NCI-H2081 treated with DMSO at 0.1 percent for 48 hours (cell line): ENCODE measurements at places on chromosomes 13 and 19.

DNA sequence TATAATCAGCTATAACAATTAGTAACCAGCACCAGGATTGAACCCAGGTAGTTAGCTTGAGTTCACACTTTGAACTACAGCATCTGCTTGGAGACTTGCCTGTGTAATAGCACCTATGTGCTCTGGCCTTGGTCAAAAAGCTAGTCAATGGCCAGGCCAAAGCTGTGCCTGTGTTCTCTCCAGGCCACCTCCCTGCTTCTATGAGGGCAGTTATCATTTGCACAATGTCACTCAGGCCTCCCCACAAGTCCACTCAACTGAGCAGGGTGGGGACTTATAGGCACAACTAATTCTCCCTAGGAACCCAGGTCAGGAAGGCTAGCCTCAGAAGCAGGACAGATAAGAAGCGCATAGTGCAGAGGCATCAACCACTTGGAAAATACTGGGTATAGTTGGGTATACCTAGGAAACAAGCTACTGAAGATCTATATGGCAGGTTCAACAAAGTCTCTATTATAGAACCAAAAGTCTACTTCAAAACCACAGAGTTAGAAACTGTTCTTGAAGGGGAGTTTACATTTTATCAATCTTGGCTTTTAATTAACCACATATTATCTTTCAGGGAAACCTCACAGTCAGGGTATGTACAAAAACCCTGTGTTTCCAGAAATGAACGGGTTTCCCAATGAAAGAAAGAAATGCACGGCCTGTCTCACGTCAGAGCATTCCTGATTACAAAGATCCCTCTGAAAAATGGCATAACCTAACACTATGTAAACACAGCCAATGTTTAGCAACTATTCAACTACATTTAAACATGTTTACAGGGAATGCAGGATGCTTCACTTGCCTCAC is 140.9 kb downstream of the ABCC4 start:
- no peak for DNase-seq

DNA sequence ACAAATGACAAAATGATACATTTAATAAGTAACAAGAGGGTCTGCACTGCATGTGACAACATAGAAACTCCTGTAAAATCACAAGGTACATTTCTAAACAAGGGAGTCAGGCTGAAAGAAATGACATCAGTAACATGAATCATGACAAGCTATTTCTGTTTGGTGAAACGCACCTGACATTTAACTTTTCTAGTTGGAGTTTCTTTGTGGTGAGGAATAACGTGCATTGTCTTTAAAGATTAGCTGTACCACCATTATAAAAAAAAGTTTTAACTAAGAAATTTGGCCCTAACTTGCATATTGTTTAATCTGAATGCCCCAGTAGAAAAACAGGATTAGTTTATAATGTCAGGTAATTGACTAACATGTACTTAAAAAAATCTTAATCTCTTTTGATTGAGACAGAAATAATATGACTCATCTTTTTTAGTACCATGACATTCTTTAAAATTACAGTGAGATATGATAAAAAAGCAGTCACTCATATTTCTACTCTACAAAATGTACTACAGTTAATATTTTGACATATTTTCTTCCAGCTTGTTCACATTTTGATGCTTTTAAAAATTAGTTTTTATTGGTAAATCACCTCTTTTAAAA is 418.2 kb downstream of the KLF12 start:
- no peak for DNase-seq

DNA sequence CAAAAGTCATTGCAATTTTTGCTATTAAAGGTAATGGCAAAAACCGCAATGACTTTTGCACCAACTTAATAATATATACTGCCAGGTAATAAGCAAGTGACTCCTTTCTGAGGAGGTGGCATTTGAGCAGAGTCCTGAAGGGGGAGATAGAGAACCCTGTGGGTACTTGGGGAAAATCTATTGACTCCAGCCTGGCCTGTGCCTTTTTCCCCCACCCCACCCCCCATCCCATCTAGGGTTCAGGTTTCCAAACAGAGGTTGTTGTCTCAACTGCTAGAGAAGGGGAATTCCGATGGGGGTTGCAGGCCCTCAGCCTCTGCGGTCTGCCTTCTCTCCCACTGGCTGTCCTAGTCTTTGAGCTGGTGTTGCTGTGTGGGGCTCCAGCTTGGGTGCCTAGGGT is 11.5 kb downstream of the S1PR2 start:
- no peak for DNase-seq

DNA sequence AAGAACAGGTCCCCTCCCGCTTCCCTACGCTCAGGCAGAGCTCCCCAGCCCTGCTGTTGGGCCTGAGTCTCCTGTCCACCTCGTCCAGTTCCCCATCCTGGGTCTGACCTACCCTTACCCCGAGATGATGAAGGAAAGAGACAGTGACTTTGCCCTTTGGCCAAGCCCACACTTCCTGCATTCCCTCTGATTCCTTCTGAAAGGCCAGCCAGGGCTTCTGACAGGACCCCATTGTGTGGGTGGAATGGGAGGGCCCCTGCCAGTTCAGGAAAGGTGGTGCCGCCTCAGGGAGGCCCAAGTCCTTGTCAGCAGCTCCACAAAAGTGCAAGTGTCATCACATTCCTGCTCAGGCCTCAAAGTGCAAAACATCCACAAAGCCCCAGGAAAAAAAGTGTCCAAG is 177.8 kb downstream of the PAN3 start:
- DNase-seq = no peak

DNA sequence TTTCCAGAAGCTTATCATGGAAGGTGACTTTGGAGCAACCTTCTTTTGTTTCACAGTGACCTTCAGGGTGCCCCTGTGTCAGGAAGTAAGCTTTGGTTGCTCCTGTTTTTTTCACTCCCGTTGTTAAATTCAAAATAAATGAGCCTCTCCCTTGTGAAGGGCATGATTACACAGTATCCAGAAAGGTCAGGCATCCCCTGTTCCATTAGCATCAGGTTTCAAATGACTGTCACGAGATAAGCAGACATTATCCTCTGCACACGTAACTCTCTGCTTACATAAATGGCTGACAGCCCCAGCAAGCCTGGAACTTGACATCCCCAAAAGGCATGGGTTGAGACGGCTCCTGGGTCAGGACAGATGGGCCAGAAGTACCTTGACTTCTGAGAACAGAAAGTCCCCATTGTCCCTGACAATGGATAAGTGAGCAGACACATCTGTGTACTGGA is 52.0 kb downstream of the RAB20 start:
- DNase-seq = no peak

DNA sequence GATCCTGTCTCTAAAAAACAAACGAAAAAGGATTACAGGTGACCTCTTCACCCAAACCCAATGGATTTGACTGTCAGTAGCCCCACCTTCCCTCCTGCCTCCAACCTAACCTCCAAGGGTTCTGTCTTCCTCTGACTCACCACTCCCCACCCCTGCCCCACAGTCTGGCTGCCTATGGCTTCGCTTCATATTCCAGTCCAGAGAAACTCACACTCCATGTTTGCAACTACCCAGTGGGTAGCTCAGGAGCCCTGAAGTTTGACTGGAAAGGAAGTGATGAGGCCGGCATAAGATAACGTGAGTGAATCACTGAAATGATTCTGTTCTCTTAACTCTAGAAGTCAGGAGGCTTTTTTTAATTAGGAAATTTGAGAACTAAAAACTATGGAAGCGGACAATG is 303.9 kb downstream of the FOXO1 start:
- DNase-seq = no peak

DNA sequence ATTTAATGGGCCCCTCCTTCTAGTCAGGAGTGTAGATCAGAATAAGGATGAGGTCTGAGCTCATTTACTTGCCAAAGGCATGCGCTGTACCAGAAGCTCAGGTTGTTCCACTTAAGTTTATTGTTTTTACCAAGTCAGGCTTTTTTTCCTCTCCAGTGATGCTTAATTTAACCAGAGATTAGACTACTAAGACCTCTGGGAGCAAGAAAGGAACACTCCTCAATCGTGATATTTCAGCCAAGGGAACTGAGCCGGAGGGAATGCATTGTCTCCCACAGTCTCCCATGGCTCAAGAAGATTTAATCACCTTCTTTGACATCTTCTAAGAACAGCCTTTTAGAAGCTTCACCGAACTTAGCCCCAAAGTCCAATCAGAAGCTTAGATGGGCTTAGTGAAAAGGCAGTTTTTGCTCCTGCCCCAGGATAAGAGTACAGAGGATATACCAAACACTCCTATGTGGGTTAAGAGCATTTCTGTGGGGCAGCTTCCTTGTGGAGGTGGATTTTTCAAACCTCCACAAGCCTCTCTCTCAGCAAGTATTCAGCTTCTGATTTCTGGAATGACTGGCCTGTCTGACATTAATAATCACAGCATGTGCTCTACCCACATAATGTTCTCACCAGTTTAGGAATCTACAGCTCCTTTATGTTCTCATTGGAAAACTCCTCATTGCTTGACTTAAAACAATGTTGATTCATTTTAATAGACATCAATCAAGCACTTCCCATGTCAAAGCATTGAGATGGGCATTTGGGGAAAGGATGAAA is 322.7 kb downstream of the SUCLA2 start:
- DNase-seq = no peak

DNA sequence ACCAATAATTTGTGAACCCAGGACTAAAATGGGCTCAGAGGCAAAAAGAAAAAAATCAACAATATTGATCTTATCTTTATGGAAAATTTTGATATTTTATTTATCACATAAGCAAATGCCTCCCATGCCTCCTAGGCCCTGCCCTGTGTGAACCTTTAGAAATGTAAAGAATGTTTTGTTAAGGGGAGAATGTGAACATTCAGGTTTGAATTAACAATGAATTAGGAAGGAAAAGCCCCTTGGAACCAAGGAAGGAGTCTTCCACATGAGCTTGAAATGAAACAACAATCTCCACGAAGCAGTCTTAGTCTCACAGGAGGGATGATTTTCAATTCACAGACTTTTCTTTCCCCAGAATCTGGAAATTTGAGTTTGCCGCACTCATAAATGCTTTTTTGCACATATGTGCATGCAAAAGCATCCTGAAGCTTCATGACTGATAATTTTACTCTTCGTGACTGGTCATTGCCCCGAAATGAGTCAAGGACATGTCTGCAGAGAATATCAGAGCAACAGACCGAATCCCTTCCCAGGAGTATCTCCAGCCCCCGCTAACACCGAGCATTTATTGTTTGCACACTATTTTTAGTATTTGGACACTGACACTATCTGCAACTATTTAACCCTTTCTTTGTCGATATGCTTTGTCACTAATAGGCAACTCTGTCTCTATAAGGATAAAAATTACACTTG is 135.2 kb downstream of the DCT start:
- DNase-seq = no peak

DNA sequence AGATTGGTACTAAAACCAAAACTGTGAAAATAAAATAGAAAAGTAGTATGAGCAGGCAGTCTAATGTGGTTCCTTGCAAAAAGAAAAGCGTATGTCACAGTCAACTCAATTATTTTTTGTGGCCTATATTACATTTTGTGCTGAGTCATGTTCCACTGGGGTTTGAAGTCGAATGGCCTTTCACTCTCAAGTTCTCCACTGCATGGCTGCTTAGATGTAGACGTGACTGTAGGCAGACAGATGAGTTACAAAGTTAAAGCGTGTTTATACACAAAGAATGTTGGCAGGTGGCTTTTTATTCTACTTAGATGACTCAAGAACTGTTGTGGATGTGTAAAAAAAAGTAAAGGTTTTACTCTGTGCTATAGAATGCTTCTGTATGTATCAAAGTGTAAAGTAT is 133.9 kb downstream of the SLITRK6 start:
- no peak for DNase-seq

DNA sequence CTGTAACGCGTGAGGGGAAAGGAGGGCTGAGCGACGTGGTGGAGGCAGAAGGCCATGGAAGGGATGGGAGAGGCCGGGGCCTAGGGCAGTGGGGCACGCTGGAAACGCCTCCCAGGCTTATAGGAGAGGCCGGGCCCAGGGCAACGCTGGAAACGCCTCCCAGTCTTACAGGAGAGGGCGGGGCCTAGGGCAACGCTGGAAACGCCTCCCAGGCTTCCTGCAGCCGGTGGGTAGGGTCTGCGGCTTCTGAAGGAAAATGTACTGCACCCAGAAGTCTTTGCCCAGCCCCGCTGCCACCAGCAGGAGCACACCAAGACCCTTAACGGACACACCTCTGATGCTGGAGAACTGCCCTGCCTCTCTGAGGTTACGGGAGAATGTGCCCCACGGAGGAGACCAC is 9.1 kb downstream of the CACTIN start:
- DNase-seq = no peak

DNA sequence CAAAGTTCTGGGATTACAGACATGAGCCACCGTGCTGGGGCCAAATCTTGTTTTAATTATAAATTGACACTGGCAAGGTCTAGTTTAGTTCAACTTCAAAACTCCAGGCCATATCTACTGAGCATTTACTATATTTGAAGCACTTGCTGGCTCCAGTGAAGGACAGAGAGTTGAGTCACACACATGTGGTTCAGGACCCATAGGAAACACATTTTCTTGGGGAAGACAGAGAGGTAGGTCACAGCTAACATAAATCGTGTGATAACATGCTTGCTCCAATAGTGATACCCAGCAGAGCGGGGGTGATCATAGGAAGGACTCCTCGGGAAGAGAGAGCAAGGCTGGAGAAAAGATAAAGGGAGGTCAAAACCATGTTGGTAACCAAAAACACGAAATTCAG is 170.6 kb upstream of the TSC22D1 start:
- no peak for DNase-seq

DNA sequence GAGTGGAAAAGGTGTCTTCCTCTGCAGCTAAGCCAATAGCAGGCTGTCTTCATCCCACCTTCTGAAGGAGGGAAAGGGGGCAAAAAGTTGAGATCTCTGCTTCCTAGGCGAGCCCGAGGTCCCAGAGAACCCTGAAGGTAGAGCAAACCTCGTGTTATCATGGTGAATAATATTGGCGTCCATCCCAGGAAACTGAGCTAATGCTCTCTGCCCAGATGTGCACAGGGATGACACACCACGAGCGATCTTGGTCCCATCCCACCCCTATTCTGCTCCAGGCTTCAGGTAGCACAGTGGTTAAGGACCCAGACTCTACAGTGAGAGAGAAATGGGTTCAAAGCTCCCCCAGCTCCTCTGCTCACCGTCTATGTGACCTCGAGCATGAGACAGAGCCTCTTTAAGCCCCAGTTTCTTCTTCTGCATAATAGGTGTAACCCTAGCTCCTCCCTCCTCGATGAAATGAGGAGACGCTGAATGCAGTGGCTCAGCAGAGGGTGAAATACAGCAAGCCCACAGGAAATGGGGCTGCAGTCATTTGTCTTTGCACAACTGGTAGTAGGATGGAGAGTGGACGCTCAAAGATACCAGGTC is 9.9 kb upstream of the CEACAM20 start:
- DNase-seq = no peak

GRCh38 chr19:53545271-53546065 is 7.5 kb downstream of the ZNF331 start:
- no peak for DNase-seq

DNA sequence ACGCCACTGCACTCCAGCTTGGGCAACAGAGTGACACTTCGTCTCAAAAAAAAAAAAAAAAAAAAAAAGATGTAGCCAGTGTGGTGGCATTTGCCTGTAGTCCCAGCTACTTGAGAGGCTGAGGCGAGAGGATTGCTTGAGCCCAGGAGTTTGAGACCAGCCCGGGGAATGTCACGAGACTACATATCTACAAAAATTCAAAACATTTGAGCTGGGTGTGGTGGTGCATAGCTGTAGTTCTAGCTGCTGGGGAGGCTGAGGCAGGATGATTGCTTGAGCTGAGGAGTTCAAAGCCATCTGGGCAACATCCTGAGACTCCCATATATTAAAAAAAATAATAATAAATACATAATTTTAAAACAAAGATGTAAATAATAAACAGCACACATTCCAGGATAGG is 46.6 kb downstream of the SMARCA4 start:
- DNase-seq = no peak

- DNase-seq = no peak
Observed at GRCh38 chr19:57363688-57364181, 384 bp downstream of the TRAPPC2B start.
